Suppressor macrophage treated with lipopolysaccharide for 1 hour (primary cell): ENCODE measurements at places on chromosomes 2 and 18.

DNA sequence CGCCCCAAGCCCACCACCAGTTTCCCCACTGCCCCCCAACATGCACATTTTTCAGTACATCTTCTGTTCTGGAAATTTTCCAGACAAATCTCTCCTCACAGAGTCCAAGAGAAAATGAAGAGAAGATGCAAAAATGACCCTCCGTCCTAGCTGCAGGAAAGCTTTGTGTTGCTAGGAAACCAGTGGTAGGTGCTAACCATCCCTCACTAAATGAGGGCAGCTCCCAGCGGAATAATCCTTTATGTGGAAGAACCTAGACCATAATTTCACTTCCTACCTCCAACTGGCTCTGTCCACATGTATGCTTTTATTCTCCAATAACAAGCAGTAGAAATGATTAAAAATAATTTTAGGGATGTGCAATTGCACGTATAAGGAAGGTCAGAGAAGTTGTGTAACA is 311.9 kb upstream of the EPHA4 start:
- DNase-seq, result no peak

GRCh38 chr18:21105936-21106335 is 5.7 kb downstream of the ROCK1 start:
- DNase-seq, result peak; percentile 33

- DNase-seq, result no peak
Measured at GRCh38 chr2:100953406-100954043, 48.6 kb upstream of the RPL31 start.

- DNase-seq, result peak; percentile 74
Measured at GRCh38 chr2:26043862-26044696, 10.2 kb downstream of the RAB10 start.

DNA sequence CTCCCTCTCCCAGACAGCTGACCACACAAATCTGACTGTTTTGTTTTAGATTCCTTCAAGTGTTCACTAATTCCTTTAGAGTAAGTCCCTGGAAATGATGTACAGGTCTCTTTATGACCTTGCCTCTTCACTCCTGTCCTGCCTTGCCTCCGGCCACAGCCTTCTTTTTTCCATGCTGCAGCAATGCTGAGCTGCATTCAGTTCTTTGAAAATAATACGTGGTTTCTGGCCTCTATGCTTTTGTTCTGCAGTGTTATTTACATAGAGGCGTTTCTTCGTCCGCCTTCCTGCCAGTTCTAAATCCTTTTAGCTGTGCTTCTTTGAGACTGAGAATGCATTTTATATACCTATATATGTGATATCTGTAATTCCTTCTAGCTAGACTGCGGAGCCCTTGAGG is 87.2 kb downstream of the PPP1R1C start:
- DNase-seq, result no peak

DNA sequence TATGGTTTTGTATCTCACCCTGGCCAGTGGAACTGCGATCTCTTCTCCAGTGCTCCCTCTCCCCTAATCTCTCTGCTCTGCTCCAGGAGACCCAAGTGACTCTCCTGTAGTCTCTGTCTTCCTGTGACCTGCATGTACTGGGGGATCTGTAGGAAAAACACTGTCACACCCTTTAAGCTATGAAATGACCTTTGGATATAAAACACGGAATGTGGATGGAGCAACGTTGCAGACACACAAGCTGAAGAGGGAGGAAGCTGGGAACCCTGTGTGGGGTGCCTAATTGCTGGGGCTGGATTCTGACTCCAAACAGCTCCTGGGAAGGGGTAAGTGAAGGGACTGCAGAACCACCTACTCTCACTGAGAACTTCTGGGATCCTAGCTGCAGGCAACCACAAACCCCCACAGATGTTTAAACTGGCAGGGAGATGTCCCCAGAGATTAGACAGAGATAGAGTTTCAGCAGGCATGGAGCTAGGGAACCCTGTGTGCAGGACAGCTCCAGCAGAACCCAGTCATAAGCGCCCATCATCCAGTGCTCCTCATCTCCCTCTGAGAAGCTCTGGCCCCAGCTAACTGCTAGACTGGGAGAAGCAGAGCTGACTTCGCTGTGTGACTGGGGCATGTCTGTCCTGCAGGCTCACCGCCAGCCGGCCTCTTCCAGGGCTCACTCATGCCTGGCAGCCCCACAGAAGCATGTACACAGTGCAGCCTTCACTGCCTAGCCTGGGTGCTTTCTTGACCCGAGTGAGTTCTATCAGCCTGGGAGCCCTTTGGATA is 482.7 kb upstream of the SETBP1 start:
- no peak for DNase-seq

GRCh38 chr2:174544156-174544555 is 53.4 kb downstream of the WIPF1 start:
- DNase-seq, result no peak

DNA sequence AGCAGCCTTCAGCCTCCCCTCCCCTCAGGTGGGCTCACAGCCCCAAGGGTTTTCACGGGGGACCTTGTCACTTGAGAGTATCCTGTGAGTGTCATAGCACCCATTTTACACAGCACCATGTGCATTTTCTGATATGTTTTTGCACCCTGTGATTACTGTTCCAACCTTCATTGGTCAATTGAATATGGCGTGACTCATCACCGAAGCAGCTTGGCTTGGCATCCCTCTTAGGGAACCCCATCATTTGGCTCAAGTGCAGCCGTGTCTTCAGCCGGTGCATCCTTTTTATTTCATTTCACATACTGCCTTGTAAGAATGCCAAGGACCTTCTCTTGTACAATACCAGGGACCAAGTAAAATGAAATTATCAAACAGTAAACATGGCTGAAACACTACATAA is 57.6 kb downstream of the NPAS2 start:
- no peak for DNase-seq

DNA sequence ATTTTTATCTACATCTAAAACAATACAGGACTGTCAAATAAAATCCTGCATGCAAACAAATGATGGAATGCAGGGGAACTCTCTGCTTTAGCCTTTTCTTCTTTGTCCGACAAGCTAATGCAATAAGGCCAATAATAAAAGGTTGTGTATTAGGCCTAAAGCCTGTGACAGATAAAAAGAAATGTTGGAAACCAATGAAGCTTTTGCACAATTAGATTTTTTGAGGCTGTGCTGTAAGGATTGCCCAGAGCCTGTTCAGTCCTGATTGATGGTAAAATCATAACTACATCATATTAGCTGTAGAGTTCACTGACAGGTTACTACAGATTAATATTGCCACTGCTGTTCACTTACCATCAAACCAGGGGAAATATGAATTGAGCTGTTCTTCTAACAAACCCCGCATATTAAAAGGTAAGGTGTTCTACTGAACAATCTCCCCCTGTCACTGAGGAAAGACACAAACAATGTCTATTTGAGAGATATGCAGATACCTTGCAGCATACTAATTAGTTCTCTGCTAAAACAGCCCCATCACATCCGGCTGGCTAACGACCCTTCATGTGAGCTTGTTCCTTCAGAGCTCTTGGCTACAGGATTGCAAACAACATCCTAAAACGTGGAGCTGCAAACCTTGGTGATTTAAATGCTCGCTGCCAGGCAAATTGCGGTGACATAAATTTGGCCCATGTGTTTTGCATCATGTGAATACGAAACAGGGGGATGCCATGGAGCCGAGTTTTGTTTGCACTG is 305.4 kb downstream of the MTX2 start:
- no peak for DNase-seq

- peak; percentile 24 for DNase-seq
Measured at GRCh38 chr2:201500534-201500933, 49.0 kb downstream of the STRADB start.

GRCh38 chr2:102258025-102258385 is 53.4 kb upstream of the IL1RL1 start:
- no peak for DNase-seq

DNA sequence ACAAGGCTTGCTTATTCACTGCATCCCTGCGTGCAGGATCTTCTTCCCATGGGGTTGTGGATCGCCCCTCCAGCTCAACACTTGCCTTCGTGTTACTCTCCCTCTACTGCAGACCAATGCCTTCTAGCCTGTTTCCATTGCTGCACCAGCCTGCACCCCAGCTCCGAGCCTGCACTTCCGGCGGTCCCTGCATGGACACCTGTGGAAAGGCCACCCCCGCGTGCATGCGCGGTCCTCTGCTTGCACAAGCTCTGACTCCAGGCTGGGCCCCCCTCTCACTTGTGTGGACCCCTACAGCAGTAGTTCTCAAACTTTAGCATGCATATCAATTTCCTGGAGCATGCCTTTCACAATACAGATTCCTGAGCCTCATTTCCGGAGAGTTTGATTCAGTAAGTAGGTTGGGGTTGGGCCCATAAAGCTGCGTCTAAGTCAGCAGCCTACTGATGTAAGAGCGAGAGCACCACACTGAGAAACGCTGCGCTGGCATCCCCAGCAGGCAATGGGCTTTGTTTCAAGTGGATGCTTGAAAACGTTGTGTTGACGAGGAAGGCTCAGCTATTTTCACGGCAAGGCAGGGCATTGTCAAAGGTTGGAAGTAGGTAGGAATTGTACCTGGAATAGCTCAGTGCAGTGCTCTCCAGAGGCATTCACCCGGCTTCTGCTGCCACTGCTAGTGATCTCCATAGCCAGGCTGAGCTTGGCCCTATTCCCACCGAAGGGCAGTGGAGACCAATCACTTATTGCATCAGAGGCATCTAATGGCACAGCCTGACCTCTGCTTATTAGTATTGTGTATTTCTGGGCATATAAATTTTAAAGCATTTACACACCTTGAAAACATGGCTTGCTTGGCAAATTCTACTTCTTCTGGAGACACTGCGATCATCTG is 32.6 kb downstream of the CREG2 start:
- no peak for DNase-seq

GRCh38 chr2:60521626-60522025 is 31.8 kb downstream of the BCL11A start:
- no peak for DNase-seq

DNA sequence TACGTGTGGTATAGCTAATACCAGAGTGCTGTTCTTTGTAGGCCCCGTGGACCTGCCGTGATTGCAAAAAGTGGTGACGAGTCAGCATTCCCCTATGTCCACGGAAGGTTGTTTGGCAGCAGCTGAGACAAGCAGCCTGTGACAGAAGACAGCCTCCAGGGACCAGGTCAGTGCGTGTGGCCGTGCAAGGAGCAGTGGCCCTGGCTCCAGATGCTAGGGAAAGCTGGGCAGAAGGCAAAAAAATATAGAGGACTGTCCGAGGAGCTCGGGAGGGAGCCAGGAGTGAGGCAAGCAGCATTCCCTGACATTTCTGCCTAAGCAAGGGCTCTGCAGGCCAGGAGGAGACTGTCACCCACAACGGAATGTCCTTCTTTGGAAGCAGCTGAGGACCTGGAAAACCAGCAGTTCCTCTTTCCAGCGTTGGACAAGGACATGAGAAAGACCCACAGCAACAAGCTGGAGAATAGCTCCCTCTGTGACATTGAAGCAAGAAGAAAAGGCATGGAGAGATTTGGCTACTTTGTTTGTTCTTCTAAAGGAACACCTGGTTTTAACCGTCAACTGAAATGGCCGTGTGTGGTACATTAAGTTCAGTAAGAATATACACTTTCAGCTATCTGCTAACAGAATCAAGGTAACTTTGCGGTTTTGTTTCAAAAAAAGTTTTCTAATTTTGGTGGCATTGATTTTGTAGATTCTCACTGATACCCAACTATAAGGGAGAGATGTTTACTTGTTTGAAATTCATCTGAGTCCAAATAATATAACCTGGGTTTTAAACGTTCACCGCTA is 58.3 kb downstream of the NPAS2 start:
- DNase-seq, result no peak

- DNase-seq, result no peak
Measured at GRCh38 chr2:49259926-49260325, 105.6 kb upstream of the FSHR start.

DNA sequence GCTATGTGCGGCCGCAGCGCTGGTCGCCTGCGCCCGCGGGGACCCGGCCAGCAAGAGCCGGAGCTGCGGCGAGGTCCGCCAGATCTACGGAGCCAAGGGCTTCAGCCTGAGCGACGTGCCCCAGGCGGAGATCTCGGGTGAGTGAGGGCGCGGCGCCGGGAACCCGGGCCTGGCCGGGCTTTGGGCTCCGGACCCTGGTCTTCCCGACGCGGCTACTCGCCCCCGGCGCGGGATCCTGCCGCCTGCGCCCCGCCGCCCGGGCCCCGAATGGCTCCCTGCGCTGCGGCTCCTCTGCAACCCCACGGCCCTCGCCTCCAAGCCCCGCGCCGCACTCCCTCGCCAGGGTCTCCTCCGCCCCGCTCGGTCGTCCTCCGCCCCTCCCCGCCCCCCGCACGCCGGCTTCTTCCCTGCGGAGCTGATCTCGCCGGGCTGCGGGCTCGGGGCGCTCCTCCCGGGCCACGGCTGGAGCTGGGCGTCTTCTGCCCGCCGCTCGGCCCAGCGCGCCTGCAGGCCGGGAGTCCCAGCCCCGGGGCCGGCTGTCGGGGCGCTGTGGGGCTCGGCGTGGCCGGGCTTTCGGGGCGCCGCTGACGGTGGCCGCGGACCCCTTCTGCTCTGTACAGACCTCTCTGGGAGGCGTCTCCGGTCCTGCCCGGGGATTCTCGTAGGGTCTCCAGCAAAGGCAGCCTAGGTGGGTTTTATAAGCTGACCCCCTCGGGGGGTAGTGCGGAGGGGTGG is 652 bp downstream of the GPC1 start:
- DNase-seq, result peak; percentile 37

- DNase-seq, result peak; percentile 20
Measured at GRCh38 chr2:174971868-174972781, 33.1 kb downstream of the CHN1 start.

GRCh38 chr2:33477473-33478468 is 1.3 kb downstream of the RASGRP3 start:
- DNase-seq, result peak; percentile 96

GRCh38 chr2:9030841-9031240 is 27.4 kb upstream of the MBOAT2 start:
- DNase-seq, result peak; percentile 32

DNA sequence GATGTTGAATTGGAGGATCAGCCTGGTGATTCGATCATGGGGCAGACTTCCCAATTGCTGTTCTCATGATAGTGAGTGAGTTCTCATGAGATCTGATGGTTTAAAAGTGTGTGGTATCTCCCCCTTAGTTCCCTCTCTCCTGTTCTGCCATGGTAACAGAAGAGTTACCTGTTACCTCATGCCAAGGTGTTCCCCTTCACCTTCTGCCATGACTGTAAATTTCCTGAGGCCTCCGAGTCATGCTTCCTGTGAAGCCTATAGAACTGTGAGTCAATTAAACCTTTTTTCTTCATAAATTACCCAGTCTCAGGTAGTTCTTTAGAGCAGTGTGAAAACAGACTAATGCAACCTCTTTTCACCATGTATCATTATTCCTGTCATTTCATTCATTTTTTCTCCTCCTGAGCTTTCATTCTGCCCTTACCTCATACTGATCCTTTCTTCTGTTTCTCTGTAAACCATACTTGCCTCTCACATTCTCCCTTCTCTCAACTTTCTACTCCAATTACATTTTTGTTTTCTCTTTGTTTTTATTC is 22.0 kb downstream of the STARD6 start:
- no peak for DNase-seq

- DNase-seq, result no peak
Measured at GRCh38 chr2:60873381-60873780, 8.0 kb upstream of the REL start.

- no peak for DNase-seq
Measured at GRCh38 chr2:100352521-100352920, 30.2 kb upstream of the LONRF2 start.

GRCh38 chr2:113977060-113977659 is 87.3 kb downstream of the ACTR3 start:
- DNase-seq, result no peak
